ENCODE measurements at places on chromosomes 1 and 21.

DNA sequence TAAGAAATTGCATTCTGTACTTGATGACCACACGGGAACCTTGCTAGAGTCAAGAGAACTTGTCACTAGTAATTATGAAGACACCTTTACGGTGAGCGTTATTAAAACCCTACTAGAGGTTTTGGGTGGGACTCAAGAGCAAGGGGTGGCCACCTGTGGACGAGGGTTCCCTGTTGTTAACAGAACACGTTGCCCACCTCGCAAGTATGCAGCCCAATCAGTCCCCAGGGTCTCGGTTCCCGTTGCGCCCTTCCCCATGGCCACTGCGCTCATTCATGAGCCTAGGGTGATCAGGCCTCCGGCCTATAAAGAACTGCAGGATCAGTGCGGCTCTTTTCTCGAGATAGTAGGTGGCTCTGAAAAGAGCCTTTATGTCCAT, 30.2 kb upstream of the RNF187 start:
- DNase-seq, result no peak

- DNase-seq, result peak; percentile 46
Observed at GRCh38 chr1:25022361-25023189, 92.5 kb upstream of the RUNX3 start.

- DNase-seq, result no peak
Observed at GRCh38 chr1:199010933-199011332, 372.1 kb downstream of the PTPRC start.

DNA sequence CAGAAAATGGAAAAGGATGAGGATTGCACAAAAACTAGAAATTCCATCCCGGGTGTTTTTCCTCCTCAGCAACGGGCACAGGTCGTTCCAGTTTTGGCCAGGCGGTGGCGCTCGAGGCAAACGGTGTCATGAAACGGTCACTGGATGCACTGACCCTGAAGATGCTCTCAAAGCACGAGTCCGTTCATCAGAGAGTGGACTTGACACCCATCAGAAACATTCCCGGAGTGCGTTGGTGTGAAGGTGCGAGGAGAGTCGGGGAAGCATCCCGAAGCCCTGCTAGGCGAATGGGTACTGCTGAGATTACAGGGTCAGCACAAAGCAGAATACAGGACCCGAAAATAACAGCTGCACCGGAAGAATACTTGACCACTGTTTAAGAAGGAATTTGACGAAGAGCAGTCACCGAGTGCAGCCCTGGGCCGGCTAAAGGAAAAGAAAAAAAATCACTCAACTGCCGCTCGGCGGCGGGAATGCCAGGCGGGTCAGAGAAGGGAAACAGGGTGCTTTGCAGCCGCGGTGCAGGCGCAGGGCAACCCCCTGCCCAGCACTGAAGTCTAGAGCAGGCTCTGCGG, 71.7 kb upstream of the ETS2 start:
- DNase-seq, result peak; percentile 83

GRCh38 chr1:6960291-6960811, 175.1 kb downstream of the CAMTA1 start:
- peak; percentile 44 for DNase-seq

DNA sequence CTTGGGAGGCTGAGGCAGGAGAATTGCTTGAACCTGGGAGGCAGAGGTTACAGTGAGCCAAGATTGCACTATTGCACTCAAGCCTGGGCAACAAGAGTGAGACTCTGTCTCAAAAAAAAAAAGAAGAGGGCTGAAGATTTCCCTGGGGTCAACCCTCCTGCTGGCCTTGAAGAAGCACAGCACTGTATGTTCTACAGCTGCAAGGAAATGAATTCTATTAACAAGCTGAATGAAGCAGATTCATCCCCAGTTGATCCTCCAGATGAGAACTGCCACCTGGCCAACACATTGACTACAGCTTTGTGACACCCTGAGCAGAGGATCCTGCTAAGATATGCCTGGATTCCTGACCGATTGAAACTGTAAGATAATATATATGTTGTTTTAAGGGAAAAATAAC, 129.5 kb downstream of the ADSS2 start:
- DNase-seq, result no peak

GRCh38 chr1:47418681-47419325, 2.7 kb downstream of the FOXE3 start:
- DNase-seq, result no peak

GRCh38 chr1:8691662-8692061, 125.8 kb downstream of the RERE start:
- no peak for DNase-seq

- peak; percentile 83 for DNase-seq
Observed at GRCh38 chr21:15138490-15138889, 73.7 kb upstream of the NRIP1 start.

- no peak for DNase-seq
Observed at GRCh38 chr1:8992936-8993687, 33.1 kb downstream of the SLC2A7 start.

- DNase-seq, result no peak
Observed at GRCh38 chr1:173682184-173682583, 12.5 kb upstream of the ANKRD45 start.

DNA sequence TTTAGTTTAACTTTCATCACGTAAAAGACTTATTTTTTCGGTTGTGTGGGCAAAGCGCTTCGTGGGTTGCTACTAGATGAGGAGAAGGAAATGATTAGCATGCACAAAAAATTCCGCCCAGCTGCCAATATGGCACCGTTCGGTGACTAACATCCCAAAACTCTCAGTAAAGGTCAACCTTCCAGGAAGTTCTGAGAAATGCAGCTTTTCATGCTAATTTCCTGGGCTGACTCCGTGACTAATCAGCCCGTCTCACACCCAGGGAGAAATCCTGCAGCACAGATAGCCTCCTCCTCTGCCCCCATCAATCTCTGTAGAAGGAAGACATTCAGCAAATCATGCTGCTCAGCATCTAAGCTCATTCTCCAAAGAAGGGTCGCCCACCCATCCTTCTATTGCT, 34.1 kb downstream of the TMCO4 start:
- DNase-seq, result no peak

- peak; percentile 78 for DNase-seq
Observed at GRCh38 chr1:152188673-152189591, 29.9 kb upstream of the RPTN start.

GRCh38 chr1:170377440-170377839, 154.5 kb upstream of the GORAB start:
- no peak for DNase-seq

GRCh38 chr21:39610703-39611102, 2.0 kb upstream of the B3GALT5 start:
- peak; percentile 59 for DNase-seq

DNA sequence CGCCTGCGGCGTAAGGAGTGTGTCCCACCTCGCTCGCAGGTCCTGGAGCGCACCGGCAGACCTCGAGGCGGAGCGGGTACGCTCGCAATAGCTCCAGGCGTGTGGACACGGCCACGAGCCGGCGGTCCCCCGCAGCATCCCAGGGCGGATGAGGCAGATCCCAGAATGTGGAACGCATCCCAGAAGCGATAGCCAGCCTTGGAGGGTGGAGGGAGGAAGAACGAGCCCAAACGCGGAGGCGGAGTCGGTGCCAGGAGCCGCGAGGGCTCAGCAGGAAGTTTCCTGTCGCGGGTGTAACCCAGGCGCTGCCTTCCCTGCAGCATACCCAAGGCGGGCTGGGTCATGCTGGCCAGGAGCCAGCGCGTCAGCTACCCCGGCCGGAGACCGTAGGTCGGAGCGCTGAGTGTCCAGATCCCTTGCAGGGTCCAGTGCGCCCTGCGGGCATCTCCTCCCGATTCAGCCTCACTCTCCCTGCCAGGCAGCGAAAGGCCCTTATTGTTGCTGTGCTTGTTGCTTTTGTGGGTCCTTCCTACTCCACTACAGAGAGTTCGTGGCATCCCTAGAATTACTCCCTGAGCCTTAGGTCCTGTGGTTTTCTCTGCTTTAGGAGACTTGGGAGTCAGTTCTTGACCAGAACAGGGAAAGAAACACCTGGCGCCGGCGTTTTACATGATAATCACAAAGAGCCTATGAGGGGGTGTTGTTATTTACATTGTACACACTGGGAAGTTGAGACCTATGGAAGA, 27.7 kb downstream of the STYXL2 start:
- DNase-seq, result peak; percentile 42

DNA sequence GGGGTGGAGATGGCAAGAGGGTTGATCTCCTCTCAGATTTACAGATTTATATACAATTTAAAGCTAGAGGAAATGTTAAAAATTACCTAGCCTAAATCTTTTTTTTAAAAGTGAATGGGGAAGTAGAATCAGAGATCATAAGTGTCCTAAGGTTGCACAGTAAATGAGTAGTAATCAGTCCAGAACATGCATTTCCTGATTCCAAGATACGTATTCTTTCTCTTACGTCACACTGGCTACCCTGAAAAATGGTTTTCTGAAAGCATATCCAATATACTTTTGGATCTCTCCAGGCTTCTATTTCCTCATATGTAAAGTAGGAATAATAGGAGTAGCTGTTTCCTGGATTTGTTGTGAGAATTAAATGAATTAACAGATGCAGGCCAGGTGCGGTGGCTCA, 11.7 kb downstream of the GADD45A start:
- DNase-seq, result no peak

All from body of pancreas (tissue), 4 donors.